Inflammatory macrophage treated with lipopolysaccharide for 1 hour (primary cell): ENCODE measurements at places on chromosomes 2 and 18.

DNA sequence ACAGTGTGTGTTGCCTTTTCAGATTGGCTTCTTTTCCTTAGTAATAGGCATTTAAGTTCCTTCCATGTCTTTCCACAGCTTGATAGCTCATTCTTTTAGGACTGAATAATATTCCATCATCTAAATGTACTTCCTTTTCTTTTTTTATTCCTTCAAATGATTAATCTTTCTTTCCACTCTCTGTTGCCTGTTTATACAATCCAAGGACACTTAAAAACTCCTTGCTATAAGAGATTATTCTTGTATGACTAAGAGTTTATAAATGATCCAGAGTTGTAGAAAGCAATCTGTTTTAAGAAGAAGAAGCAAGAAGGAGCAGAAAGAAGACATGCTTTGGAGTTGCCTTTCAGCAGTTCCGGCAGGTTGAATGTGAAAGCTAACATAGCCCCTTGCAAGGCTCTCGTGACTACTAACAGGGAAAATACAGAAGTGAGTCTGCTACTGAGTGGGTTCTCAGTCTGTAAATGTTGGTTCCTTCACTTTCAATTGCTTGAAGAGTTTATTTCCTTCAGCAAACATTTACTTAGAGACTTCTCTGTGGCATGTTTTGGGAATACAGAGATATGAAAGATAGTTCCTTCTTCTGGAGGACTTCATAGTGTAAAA is 123.0 kb downstream of the PMAIP1 start:
- DNase-seq: no peak

- DNase-seq: peak; percentile 4
Observed at GRCh38 chr18:961644-962355, 57.1 kb downstream of the ADCYAP1 start.

- peak; percentile 51 for DNase-seq
Observed at GRCh38 chr2:55550368-55551102, 31.0 kb downstream of the CFAP36 start.

DNA sequence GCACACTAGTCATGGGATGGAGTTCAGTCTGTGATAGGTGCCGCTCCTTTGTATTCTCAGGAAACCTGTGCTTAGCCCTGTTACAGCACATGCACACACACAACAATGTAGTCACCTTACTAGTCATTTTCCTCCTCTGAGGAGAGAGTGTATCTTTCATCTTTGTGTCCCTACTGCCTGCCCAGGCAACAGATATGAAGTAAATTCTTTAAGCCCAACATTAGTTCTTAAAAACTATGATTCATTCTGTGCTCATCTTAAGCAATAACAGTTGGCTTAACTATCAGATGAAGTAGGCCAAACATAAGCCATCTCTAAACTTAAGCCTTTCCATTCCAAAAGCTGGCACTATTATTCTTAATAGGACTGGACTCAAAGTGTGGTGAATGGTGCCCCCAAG is 186.5 kb downstream of the LNPK start:
- DNase-seq: no peak

DNA sequence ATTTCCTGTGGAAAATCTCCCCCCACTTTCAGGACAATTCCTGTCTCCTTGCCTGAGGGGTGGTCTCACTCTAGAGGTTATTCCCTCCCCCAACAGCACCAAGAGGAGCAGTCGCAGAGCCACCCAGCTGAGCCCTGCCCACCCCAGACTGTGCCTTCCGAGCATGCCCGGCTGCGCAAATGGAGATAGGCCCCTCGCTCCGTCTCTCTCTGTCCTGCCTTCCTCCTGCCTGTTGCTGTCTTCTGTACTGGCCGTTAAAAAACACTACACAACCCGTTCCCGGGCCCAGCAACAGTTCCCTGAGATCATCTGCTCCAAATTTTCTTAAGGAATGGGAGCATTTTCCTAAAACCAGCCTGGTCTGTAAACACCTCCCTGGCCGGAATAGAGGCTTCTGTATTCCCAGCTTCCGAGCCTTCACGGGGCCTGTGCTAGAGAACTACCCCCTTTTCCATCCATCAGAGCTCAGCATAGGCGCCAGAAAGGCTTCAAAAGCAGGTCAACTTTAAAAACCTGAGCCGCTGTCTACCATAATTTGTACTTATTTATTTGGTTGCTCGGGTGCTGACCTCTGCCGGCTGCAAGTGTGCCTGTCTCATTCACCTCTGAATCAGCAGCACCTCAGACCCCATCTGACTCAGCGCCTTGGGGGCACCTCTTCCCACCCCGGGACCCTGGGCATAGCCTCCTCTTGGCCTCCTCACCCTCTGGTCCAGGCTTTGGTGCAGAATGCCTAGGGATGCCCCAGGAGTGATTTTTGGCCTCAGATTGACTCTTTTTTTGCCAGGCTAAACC is 159.4 kb downstream of the PXDN start:
- DNase-seq: no peak

GRCh38 chr18:22387787-22388186 is 29.9 kb downstream of the CTAGE1 start:
- no peak for DNase-seq

DNA sequence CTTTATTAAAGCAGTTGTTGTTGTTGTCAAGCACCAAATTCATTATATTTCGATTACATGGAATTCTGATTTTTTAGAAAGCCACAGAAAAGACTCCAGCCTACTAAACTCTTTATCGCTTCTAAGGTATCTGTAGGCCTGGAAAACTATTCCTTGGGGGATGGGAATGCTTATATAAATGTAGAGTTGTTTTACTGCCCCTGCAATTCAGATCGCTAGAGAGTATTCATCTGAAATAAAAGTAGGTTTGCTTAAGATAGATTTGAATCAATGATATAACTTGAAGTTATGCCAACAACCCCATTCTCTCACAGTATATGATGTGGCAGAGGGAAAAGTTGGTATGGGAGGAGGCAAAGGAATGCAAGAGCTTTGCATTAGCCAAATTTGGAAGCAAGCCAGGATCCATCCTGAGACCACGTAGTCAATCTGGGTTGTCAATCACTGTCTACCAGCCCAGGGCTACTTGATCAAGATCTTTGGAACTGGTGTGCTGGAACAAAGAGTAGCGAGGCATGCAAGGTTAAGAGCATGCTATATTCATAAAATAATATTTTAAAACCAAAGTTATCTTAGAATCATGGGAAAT is 95.9 kb downstream of the LYPD6B start:
- no peak for DNase-seq

DNA sequence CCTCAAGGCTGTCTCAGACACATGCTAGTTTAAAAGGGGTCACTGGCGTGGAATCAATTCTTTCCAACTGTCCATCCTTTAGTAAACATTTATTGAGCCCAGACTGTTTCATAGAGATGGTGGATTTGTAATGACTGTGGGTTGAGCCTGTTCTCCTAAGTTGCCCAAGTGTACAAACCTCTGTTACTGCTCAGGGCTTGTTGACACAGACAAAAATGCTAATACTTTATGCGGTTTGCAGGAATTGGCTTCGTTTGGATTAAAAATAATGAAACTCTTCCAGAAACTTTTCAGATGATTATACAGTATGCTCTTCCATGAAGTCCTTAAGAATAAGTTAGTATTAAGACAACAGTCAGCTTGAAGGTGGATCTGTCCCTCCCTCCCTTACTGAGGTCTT is 83.6 kb upstream of the MGAT5 start:
- DNase-seq: no peak

DNA sequence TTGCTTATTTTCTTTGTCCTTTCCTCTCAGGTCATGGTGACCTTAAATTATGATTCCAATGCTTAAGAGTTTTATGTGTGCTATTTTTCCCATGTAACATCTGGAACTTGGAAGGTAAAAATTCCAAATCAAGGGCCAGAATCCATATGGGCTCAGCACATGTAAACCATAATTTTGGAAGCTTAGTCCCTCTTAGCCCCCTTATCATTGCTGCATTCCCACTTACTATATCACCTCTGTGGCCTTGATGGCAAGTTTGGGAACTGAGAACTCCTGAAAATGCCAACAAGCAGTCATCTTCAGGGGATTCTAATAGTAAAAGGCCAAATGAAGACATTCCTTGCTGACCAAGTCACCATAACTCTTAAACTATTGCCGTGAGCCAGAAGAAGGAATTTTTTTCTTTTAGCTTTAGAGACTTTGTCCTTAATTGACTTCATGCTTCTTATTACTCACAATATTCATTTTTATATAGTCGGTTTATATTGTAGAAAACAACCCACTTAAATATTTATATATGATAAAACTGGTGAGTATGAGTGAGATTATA is 251.4 kb downstream of the SLC8A1 start:
- DNase-seq: no peak

GRCh38 chr2:127673291-127674069 is 1.9 kb downstream of the LIMS2 start:
- DNase-seq: peak; percentile 34

GRCh38 chr2:170680172-170680941 is 34.8 kb upstream of the SP5 start:
- DNase-seq: no peak

DNA sequence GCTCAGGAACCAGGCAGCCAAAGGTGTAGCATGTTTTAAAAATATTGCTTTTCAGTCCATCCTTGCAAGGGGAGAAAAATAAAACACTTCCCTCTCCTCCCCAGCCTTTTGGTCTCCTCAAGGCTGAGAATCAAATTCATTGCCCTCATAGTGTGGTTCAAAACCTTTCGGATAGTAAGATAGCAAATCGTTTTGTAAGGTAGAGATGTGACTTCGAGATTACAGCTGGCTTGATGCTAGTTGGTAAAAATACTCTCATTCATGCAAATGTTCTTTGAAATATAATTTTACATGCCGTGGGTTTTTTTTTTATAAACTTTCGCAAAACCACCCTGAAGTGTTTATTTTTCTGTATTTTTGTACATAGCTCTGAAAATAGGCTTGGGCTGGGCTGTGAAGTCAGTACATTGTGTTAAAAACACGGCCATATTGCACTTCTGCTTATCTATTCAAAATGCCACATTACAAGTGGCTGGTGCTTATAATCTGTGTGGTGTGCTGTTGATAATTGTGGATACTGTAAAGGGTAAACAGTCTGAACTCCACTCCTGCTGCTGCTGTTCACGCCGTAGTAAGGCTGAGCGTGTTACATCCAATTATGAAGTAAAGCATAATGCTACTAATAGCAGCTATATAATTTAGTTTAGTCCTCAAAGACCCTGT is 172.0 kb upstream of the SIX3 start:
- no peak for DNase-seq

DNA sequence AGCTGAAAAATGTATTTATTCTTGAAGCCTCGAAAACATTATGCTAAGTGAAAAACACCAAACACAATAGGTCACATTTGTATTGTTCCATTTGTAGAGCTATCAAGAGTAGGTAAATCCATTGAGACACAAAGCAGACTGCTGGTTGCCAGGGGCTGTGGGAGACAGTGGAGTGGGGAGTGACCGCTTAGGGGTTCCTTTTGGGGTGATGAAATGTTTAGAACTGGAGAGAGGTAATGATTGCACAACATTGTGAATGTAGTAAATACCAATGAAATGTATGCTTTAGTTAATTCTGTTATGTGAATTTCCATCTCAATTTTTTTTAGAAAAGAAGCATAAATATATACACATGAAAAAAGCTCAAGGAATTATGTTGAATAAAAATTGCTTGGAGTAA is 15.8 kb downstream of the KCTD18 start:
- DNase-seq: no peak

- no peak for DNase-seq
Observed at GRCh38 chr2:228628682-228629081, 447.2 kb upstream of the SPHKAP start.

- DNase-seq: peak; percentile 47
Observed at GRCh38 chr2:171086352-171087290, 74.1 kb downstream of the TLK1 start.

GRCh38 chr2:120710256-120710655 is 25.4 kb upstream of the GLI2 start:
- no peak for DNase-seq

GRCh38 chr2:9092383-9093282 is 89.1 kb upstream of the MBOAT2 start:
- DNase-seq: peak; percentile 7

GRCh38 chr2:48699348-48699930 is 56.1 kb downstream of the LHCGR start:
- no peak for DNase-seq

DNA sequence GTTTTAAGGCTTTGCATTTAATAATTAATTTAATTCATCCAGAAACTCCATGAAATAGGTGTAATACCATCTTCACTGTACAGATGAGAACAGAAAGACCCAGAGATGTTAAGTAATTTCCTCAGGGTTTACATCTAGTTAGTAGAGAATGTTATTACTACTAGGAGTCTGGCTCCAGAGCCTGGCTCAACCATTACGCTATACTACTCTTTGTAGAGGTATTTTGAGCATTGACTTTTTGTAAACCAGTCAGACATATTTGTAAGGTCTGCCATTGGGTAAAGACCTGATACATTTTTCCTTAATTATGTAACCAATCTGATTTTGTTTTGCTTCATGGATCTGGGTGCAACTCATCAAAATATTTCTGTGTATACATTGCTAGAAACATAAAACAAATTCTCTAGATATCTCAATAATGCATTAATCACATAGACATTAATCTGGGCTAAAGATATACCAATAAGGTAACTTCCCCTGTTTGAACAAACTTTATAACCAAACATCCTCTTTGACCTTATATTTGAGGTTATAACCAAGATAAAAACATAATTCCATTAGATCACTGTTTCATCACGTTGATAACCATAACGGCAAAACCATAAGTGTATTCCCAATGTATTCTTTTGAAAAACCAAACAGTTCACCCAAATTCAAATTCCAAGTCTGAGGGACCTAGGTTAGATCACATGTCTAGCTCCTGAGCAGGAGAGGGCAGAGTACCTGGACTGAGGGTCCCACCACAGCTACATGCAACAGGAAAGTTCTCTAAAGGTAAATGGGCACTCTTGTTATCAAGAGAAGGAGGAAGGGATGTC is 135.0 kb downstream of the IKZF2 start:
- no peak for DNase-seq

GRCh38 chr2:220568296-220568695 is 940.9 kb downstream of the SLC4A3 start:
- no peak for DNase-seq

DNA sequence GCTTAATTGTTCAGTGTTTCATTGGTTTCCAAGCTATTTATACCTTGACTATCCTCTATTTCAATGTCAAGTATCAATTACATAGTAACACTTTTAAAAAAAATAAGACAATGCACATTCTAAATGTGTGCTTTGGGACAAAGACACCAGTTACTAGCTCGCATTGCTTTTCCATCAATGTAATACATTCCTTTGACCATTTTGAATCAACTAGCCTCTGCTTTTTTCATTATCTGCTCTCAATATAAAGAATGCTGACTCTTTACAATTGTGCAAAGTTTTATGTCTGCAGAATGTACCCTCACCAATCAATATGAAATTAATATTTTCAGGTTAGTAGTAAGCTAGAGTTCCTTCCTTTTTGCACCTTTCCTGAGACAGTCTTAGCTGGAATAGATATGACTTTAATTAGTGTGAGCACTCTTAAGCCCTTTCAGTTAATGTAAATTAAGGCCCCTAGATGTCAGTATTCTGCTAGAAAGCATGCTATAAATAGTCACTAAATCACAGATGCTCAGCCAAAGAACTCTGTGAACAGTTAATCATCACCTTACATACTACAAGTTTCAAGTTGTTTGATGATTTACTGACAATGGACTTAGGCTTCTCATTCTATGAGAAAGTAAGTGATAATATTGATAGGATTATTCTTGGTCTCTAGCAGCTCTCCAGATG is 413.6 kb downstream of the PTH2R start:
- no peak for DNase-seq
